ENCODE measurements at places on chromosomes 13 and 19.

GRCh38 chr19:18526316-18526715 is 4.4 kb upstream of the ELL start:
- no peak for DNase-seq

DNA sequence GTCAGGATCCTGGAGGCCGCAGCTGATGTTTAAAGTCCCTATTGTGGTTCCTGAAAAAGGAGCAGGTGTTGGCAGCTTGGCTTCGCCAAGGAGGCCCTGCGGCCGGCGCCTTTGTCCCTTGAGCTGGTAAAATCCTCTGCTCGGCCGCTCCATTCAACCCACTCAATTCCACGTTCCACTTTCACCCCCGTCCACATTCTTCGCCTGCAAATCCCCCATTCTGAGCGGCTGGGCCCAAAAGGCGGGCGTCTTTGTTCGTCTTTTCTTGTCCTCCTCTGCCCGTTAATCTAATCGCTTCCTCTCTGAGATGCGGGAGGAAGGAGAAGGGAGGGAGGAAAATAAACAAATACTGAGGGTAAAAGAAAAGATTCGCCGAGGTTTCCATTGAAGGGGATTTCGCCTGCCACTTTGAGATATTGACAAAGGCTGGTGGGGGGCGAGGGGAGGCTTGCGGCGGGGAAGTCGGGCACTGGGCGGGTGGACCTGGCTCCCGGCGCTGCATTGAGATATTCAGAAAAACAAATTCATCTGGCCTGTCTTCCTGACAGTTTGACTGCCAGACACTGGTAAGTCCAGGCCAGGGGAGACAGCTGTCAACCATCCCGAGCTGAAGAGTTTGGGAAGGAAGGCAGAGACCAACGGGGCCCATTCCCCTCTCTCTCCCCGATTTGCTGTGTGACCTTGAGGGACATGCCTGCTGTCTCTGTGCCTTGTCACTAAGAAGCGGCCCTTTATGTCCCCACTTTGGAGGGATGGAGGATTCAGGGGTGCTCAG is 37.6 kb downstream of the ZNRF4 start:
- no peak for DNase-seq

GRCh38 chr19:1715540-1715939 is 37.8 kb upstream of the ONECUT3 start:
- no peak for DNase-seq

- no peak for DNase-seq
Measured at GRCh38 chr19:47110521-47111005, 3.0 kb downstream of the ZC3H4 start.
